ENCODE measurements at places on chromosomes 4 and X.
A peak's percentile ranks its signal among the peaks of the same experiment; 100 is the strongest.

DNA sequence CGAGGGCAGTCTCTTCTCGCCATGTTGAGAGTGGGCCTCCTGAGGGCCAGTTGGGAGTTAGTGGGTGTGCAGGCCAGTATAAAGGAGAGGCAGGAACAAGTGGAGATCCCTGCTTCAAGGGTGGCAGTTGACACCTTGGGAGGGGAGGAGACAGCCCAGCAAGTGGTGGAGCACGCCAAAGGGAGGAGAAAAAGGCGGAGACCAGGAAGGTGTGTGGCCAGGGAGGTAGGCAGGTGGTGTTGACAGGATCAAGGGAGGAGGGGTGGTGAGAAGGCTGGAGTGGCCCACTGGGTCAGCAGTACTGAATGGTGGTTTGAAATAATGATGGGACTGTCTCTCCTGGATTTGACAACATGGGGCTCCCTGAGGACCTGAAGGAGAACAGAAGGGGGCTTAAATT, 32.6 kb downstream of the ZNF185 start:
- DNase-seq = no peak

- DNase-seq = no peak
Measured at GRCh38 chr4:99043346-99043745, 45.2 kb downstream of the ADH5 start.

GRCh38 chrX:37847733-37848197, 394 bp upstream of the DYNLT3 start:
- no peak for DNase-seq

GRCh38 chr4:67694662-67695061, 6.3 kb downstream of the UBA6 start:
- no peak for DNase-seq

- DNase-seq = no peak
Measured at GRCh38 chr4:81620442-81620841, 148.7 kb upstream of the RASGEF1B start.

DNA sequence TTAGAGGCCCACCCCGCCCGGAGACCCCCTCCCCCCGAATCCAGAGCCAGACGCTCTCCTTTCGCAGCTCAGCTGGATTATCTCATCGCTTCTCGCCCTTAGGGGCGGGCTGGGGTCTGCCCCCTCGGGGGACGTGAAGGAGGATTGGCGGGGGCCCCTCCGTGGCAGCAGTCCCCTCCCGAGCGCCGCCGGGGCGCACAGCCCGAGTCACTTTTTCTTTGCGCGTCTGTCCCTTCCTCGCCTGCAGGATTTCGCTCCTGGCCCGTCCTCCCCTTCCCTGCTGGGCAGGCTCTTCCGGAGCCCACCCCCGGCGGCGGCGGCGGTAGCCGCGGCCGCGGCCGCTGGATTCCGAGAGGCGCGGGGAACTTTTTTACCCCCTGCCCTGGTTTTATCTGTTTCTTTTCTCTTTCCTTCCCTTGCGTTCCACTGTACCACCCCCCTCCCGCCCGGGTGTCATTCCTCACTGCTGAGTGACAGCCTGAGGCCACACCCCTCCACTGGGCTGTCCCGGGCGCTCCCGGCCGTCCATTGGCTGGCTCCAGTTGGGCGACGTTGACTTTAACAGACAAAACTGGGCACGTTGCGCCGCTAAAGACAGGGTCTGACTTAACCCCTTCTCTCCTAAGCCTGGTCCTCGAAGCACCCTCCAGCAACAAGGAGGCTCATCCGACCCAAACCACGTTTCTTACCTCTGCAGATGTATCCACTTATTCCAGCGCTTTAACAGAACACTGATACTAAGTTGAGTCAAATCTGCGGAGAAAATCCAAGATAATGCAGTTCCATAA, 492 bp upstream of the NKX3-2 start:
- no peak for DNase-seq

DNA sequence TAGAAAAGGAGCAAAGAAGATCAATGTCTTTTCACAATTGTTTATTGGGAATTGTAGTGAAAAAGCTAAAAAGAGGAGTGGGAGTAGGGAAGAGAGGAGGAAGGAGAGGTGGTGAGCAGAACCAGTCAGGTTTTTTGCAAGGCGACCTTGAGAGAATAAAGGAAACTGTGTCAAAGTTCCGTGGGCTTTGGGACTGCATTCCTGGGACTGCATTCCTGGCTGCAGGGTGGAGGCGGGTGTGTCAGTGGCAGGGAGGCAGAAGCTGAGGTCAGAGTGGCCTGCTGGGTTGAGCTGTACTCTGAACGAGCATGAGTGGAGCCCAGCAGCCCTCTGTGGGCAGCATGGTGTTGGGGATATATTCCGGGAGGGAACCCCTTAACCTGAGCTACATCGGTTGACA, 66.8 kb upstream of the UCP1 start:
- no peak for DNase-seq

GRCh38 chr4:147658501-147658900, 25.5 kb downstream of the PRMT9 start:
- no peak for DNase-seq

- DNase-seq = peak; percentile 7
Measured at GRCh38 chrX:129540068-129540653, at the start of gene OCRL. Gene OCRL, plus strand, starts transcription at chrX:129540259. Its CDS starts 181 bp downstream, at chrX:129540440.

DNA sequence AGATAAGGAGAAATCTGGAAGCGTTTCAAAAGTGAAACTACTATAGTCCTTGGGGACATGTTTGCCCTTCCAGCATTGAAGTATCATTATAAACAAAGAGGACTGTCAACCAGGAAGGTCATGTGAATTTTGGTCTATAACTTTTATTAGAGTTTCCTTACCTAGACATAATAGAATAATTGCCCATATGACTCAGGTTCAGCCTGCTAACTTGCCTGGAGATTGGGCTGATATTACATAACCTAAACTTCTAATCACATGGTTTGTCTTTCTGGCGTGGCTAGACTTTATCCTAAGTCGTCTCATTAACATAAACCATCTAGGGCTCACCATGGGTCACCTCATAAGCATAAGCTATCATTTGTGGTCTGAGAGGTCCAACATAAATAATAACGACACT, 775.9 kb downstream of the CENPC start:
- DNase-seq = no peak

GRCh38 chr4:132169660-132170059, 979.4 kb upstream of the PCDH10 start:
- no peak for DNase-seq

GRCh38 chr4:55927803-55928437, 20.8 kb upstream of the CEP135 start:
- DNase-seq = no peak

- no peak for DNase-seq
Measured at GRCh38 chr4:40251366-40251765, 54.5 kb downstream of the RHOH start.

GRCh38 chr4:177159600-177159999, 150.1 kb upstream of the NEIL3 start:
- no peak for DNase-seq

GRCh38 chr4:153418558-153418957, 47.6 kb upstream of the TMEM131L start:
- no peak for DNase-seq

DNA sequence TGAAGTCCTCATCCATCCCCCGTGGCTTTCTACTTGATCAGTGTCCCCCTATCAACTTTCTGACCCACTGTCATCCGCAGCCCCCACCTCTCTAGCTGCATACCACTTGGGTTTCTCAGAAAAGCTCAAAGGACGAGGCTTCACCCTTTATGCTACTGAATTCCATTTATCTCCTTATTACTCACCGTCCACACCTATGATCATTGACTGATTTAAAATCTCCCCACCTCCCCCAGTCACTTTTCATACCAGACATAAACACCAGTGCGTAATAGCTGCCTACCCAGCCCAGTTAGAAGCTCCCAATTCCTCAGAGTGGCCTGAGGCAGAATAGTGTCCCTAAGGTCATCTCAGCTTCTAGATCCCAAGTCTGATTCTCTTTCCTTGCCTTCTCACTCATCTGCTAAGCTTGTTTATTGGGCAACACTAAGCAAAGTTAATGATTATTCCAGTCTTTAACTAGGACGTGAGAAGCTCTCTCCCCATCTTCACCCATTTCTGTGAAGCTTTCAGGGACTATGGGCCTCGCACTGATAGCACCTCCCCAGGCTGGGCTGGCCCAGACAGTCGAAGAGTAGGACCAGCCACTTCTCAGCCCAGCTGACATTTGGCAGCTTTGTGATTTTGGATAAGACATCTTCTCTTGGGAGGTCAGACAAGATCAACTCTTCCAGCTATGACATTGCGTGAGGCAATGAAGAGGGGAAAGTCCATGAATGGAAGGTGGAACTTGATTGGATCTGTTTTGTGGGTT, 7.2 kb upstream of the DDX60L start:
- DNase-seq = no peak

- DNase-seq = no peak
Measured at GRCh38 chr4:78518561-78518960, 33.0 kb upstream of the ANXA3 start.

DNA sequence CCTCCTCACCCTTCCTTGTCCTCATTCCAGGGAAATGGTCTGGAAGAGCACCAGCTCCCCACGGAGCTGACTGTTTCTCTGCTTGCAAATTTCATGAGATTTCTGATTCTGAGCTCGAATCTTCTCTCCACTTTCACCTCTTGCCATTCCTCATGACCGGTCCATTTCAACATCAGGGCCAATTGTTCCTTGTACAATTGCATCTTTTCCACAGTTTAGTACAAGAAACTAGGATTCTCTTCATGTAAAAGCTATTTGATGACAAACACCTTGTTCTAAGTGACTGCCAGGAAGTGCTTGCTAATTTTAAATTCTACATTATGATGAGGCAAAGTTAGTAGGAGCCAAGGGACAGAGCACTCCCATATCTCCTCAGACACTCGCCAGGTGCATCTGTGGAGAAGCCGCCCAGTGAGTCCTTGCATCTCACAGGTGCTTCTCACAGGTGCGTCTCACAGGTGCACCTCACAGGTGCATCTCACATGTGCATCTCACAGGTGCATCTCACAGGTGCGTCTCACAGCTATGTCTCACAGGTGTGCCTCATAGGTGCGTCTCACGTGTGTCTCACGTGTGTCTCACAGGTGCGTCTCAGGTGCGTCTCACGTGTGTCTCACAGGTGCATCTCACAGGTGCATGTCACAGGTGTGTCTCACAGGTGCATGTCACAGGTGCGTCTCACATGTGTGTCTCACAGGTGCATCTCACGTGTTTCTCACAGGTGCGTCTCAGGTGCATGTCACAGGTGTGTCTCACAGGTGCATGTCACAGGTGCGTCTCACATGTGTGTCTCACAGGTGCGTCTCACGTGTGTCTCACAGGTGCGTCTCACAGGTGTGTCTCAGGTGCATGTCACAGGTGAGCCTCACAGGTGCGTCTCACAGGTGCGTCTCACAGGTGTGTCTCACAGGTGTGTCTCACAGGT, 3.0 kb upstream of the PDE6B start:
- no peak for DNase-seq

DNA sequence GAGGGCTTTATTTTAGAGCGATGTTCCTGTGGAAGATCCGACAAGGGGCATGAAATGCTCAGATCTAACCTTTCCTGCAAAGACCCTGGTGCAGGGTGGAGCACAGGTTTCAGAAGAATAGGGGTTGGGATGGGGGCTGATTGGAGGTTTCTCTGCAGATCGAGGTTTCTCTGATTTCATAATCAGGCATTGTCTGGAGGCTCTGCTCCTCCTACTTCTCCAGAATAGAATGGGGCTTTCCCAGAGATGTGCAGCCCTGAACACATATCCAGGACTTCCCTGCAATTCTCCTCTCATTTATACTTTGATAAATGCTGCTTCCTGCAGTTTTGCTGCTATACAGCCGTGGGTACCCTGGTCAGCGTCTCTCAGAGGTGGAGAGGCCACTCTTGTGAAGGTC, 397.6 kb upstream of the BOD1L1 start:
- no peak for DNase-seq

- DNase-seq = no peak
Measured at GRCh38 chr4:38489011-38489861, 174.8 kb upstream of the KLF3 start.

- DNase-seq = no peak
Measured at GRCh38 chrX:78330540-78330939, 3.1 kb upstream of the CYSLTR1 start.

DNA sequence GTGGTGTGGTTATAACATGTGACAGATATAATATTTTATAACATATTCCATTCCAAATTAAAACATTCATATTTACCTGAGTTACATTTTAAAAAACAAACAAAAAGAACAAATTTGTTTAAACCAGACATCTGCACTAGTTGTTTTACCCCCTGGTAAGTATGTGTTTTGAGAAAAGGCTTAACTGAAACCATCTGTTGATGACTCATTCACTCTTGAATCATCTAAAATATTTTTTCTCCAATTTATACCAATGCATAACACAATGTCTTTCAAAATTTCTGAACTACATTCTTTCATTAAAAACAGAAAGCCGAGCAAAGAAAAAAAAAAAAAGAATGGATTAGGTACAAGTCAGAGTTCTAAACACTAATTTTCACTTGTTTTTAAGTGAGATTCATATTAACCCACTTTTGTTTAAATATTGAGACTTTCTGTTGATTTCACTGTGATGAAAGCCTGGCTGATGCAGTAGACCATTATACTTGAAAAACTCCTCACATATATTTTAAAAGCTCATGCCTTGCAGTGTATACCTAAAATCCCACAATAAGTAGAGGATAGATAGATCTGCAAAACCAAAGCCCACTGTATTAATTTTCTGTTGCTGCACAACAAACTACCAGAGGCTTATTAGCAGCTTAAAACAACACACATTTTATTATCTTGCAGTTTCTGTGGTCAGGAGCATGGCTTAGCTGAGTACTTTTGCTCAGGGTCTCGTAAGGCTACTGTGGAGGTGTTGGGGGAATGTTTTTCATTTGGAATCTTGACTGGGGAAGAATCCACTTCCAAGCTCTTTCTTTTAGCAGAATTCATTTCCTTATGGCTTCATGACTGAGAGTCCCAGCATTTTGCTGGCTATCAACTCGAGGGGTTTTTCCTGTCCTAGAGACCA, 221.5 kb downstream of the PCDH18 start:
- no peak for DNase-seq

DNA sequence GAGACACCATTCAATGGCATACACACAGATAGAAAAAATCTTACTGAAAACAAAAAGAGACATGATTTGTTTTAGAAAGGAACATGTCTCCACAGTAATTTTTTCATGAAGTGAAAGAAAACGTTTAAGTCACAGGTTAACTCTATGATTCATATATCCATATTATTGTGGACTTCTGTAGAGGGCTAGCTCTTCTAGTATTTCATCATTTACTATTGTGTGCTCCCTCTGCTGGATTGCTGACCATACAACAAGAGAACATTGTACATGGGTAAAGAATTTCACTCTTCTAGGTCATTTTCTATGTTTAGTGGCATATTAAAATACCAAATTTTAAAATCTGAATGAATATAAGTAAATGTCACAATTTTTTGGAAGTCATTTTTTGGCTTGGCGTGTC, 91.8 kb upstream of the POU3F4 start:
- DNase-seq = no peak

All from stimulated activated CD4-positive, alpha-beta T cell treated with anti-CD3 and anti-CD28 coated beads, Interleukin-15, amount 100 ng/mL, for 1 hour (primary cell).